ENCODE measurements at places on chromosomes 16 and 17.

GRCh38 chr16:35255186-35255803 lies 1795.9 kb downstream of the TP53TG3F start:
- DNase-seq: no peak

DNA sequence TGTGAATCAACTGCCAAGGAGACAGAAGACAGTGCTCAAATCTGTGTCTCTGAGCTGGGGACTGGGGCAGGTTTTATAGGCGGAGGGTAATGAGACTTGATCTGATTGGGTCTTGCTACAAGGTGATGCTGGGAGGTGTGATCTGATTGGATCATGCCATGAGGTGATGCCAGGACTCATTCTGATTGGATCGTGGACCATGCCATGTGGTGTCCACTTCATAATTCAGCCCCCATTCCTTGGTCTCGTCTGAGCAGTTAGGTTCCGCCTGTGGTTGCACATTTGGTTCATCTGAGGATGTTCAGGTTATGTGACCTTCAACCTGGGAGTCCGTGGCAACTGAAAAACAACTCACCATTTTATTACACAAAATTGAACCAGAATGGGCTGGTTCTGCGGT lies 41.0 kb downstream of the OTOA start:
- no peak for DNase-seq

- no peak for DNase-seq
Measured at GRCh38 chr17:57463103-57463885, 207.0 kb downstream of the MSI2 start.

GRCh38 chr17:45787044-45787443 lies 2.9 kb downstream of the CRHR1 start:
- no peak for DNase-seq

- DNase-seq: no peak
Measured at GRCh38 chr17:40534371-40535189, 30.7 kb downstream of the CCR7 start.

- DNase-seq: no peak
Measured at GRCh38 chr16:85461814-85462713, 151.1 kb upstream of the GSE1 start.

- no peak for DNase-seq
Measured at GRCh38 chr16:53056392-53056881, 1.6 kb downstream of the CHD9 start.

DNA sequence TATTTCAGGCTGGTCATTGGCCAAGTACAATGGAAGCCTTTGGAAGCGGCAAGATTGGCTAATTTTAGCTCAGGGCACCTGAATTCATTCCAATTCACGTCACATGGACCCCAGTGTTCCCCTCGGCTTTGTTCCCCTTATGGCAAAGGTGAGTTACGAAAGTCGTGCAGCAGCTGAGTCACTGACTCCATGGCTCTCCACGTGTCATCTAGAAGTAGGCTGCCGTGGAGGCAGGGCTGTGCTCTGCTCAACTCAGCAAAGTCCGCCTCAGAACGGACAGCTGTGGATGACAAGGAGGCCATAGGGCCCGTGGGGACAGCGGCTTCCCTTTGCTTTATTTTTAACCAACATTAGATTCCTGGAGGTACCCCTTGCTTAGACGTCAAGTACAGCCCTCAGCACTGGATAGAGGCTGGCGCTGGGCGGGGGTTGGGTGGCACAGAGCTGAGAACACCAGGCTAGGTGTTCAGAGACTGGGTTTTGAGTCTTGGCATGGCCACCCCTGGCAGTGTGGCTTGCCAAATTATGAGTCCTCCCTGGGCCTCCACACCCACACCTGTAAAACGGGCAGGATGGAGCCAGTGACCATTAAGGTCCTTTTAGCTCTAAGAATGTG lies 23.6 kb downstream of the ADAD2 start:
- DNase-seq: no peak

DNA sequence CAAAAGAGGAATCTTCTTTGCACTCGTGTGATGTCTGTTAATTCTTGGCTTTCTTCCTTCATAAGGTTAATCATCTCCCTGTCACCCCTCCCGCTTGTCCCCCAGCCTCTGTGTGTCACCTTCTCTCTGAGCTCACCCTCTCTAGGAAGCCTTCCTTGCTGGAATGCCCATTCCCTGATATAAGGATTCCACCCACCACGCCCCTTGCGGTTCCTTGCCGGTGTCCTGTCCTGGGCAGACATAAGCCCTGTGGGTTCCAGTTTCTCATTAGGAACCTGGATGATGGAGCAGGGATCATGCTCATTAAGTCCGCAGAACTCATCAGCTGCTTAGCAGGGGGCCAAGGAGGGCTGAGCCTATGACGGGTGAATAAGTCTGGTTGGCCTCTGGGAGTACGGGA lies 559.3 kb downstream of the MAF start:
- DNase-seq: no peak

DNA sequence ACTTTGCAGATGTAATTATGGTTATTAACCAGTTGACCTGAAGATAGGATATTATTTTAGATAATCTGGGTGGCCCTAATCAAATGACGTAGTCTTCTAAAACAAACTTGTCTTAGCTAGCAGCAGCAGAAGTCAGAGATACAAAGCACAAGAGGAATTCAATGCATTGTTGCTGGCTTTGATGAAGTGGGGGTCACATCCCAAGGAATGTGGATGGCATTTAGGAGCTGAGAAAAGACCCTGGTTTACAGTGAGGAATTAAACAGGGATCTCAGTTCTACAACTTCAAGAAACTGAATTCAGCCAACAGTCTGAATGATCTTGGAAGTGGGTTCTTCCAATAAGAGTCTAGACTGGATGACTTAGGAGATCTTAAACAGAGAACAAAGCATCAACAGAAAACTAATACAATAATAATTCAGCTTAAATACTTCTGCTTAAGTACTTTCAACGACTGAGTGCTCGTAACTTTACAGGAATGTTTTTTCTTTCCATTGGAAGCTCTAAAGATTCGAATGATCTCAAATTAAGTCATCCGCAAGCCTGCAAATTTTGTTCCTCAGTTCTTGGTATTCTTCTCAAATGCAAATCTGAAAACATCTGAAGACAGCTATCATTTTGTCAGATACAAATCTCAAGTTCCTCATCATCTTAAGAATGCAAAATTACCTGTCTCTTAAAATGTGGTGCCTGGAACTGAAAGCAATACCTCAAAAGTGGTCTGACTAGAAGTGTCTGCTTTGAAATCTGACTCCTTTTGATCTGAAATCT lies 3.3 kb downstream of the C16orf46 start:
- DNase-seq: no peak

DNA sequence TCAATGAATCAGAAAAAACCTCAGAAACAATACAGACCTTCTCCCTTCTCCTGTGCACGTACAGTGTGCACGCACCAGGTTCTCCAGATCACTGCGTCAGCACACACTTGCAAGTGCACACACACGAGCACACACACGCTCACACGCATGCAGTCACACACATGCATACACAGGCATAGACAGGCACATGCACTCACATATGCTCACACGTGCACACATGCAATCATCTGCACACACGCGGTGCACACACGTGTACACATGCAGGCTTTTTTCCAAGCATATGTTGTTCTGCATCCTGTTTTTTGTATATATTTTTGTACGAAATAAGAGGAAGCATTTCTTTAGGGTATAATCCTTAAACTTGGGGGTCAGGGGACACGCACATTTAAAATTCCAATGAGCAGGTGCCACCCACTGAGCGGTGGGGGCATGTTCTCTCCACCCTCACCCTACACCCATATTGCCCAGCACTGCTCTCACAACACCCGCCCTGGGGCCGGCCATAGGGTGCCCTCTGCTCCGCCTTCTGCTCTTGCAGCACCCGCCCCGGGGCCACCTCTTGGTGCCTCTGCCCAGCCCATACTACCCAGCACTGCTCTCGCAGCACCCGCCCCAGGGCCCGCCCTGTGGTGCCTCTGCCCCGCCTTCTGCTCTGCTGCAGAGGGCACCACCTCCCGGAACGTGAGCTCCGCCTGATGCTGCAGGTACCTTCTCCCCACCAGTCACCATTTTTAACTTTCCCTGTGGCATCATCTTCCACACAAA lies 20.9 kb downstream of the KLHDC4 start:
- DNase-seq: no peak

GRCh38 chr16:2520784-2521531 lies 787 bp downstream of the AMDHD2 start:
- DNase-seq: no peak
